ENCODE measurements at places on chromosomes 5 and 9. TPM values are rescaled to one million over a fixed set of nuclear protein-coding genes. Genes with fewer than 3 reads are reported as not detected.

- DNase-seq = no peak
Observed at GRCh38 chr9:78072586-78073199, 41.1 kb upstream of the GNAQ start.

Gene RNF180
- not detected for total RNA-seq

DNA sequence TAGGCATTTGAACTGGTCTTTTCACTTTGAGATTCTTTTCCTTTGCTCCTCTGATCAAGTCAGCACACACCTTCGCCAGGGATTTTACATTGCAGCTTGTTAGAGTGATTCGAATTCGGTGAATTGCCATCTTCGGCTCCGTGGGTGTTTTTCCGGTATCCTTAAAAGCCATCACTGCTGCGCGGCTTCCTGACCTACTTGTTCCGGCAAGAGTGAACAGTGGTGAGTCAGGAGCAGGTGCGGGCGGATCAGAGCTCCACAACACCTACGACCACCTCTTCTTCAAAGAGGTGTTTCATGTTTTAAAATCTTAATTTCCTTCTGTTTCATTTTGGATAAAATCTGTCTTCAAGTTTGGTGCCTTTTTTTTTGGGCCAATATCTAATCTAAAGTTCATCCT, 134.6 kb downstream of the TMC1 start:
- DNase-seq = no peak

GRCh38 chr5:112228667-112229066, 190.4 kb downstream of the EPB41L4A start:
- no peak for DNase-seq

GRCh38 chr5:128441941-128442350, 96.1 kb downstream of the FBN2 start:
- DNase-seq = no peak

DNA sequence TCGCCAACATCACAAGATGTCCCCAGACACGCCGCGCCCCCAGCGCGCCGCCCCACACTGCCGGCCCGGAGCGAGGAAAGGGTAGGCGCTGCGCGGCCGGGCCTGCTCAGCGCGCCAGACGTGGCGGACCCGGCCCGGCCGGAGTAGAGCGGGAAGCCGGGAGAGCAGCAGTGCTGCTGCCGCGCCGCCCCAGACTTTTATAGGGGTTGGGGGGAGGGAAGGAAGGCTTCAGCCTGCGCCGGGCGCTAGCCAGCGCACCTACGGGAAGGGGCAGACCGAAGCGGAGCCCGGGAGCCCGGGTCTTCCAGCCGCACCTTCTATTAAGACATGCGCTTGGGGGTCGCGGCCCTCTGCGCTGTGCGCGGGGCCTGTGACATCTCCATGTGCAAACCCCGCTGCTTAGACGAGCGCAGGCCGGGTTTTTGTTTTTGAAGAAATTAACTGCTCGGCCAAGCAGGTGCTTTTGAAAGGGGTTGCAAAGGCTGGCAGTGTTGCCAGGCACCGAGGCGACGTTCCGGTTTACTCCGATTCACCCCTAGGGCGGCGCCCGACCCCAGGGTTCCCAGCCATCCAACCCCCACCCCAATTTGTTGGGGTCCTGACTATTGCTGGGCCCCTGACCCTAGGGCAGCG, 353 bp upstream of the PAX5 start:
- peak; percentile 60 for DNase-seq

DNA sequence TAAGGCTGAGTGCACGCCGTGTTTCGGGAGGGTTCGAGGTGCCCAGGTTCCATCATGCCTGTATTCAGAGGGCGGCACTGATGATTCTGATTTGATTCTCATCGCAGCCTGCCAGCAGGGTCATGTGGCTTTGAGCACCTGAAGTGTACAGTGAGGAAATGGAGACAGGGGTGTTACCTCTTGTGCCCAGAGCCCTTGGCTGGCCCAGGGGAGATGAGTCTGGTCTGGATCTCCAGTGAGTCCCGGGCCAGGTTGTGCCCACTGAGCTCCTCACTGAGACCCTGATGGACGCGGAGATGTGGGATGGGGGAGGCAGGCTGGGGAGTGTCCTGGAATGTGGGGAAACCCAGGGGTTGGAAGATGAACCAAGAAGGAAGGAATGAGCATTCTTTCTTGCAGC, 54.7 kb downstream of the GADD45G start:
- no peak for DNase-seq

- peak; percentile 51 for DNase-seq
Observed at GRCh38 chr9:36748322-36748899, 175.7 kb downstream of the MELK start.

Gene CA9
- 4.5 TPM for total RNA-seq

GRCh38 chr9:110599468-110599867, 19.9 kb upstream of the SVEP1 start:
- DNase-seq = no peak

DNA sequence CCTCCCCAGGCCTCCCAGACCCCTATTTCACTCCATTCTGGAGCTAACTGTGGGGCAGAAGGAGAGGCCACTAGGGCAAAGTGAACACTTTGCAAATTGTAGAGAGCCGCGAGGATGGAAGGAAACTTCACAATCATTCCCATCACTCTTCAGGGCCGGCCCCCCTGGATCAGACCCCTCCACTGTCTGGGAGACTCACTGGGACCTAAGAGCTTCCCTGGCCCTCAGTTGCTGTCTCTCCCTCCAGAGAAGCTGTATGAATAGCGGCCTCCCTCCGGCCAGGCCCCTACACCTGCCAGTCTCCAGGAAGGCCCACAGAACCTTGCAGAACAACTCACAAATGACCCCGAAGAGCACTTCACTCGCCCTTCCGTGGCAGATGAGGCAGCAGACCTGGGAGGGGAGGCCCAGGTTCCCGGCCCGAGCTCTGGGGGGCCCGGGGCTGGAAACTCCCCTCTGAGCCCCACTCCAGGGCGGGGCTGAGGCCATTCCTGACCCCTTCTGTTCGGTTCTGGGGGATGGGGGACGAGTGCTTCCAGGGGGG, 141.9 kb upstream of the IER5L start:
- no peak for DNase-seq

GRCh38 chr5:155010881-155011280, 2.7 kb upstream of the KIF4B start:
- DNase-seq = no peak

GRCh38 chr5:3217114-3217513, 378.5 kb upstream of the IRX1 start:
- DNase-seq = no peak

GRCh38 chr5:63962279-63962678, at the start of gene HTR1A:
TSS of gene HTR1A (minus strand) at chr5:63962445. CDS start at chr5:63961719, 726 bp downstream.
- no peak for DNase-seq

- DNase-seq = no peak
Observed at GRCh38 chr5:60701321-60701968, 1.5 kb upstream of the DEPDC1B start.

DNA sequence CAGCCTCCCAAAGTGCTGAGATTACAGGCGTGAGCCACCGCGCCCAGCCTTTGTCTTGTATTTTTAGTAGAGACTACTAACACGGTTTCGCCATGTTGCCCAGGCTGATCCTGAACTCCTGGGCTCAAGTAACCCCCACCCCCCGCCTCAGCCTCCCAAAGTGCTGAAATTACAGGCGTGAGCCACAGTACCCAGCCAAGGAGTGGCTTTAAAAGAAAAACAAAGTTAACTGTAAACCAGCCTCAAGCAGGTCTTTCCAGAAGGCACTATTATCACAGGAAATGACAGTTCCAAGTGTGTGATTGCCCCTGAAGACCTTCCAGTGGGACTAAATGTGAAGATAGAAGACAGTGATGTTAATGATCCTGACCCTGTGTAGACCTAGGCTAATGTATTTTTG, 31.1 kb downstream of the SIL1 start:
- DNase-seq = no peak
